ENCODE measurements at places on chromosomes 7 and 10.

DNA sequence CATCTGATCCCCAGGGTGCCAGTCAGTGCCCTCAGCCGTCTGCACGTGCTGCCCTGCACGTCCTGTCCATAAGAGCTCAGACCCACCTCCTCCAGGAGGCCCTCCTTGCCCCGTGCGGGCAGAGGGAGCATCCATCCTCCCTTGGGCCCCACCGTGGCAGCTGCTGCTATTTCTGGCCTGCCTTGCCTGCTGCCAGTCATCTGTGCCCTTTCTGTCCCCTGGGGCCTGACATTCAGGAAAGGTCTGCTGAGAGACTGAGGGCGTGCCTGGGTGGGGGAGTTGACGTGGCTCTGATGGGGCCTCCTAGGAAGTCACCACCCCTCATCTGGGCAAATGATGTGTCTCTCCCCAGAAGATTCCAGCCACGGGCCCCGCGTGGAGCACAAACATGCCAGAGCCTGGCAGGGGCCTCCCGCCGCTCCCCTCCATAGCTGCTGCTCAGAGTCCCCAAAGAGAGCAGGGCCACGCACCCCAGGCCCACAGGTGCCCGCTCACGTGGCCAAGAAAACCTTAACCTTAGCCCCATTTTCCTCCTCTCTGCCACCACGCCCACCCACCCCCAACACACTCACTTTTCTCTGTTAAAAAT is 21.8 kb downstream of the DPYSL4 start:
- DNase-seq, result no peak

DNA sequence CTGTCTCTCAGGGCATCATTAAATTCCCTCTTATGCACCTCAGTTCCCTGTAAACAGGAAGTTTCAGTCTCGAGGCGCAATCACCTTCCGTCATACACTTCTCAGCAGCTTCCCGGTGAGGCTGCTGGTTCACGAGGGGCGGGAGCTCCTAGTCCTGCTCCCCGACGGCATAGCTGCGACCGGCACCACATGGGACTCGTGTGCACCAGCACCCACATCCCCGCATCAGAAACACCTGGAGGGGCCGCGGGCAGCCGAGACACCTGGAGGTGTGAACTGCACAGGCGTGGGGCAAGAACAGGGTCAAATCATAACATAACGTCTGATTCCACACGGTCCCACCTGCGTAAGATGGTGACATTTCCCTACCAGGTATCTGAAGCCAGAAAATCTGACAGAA is 52.7 kb downstream of the DIP2C start:
- no peak for DNase-seq

DNA sequence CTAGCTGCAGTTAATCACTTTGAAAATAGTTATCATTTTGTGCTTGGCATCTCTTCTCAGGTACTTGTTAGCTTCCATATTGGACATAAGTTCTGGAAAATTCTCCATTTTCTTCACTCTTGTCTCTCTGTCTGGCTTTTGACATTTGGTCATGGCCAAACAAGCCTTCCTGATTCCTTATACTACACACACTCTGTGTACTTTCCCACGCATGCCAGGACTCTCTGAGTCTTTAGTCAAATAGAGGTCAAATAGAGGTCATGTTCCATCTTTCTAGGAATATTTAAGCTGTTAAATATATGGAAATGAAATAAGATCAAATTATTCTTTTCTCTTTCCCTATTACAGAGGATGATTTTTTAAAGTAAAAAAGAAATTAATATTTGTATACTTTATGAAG is 235.5 kb upstream of the PLXDC2 start:
- DNase-seq, result no peak

GRCh38 chr7:87687653-87688254 is 59.6 kb downstream of the RUNDC3B start:
- no peak for DNase-seq

DNA sequence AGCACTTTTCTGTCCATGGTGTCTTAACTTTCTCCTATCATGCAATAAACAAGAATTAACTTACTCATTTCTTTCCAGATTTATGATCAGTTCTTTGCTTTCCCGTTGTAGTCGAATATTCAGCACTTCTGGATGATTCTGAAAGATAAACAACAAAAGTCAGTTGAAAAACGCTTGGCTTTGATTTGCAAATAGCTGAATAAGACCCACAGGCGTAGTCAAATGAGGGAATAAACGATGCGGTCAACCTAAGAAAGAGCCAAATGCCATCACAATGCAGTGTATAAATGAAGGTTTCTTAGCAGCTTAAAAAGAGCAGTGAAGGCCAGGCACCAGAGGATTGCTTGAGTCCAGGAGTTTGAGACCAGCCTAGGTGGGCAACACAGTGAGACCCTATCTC is 109.4 kb downstream of the ADAM12 start:
- no peak for DNase-seq

- no peak for DNase-seq
Observed at GRCh38 chr7:37709631-37710509, 26.3 kb downstream of the GPR141 start.

DNA sequence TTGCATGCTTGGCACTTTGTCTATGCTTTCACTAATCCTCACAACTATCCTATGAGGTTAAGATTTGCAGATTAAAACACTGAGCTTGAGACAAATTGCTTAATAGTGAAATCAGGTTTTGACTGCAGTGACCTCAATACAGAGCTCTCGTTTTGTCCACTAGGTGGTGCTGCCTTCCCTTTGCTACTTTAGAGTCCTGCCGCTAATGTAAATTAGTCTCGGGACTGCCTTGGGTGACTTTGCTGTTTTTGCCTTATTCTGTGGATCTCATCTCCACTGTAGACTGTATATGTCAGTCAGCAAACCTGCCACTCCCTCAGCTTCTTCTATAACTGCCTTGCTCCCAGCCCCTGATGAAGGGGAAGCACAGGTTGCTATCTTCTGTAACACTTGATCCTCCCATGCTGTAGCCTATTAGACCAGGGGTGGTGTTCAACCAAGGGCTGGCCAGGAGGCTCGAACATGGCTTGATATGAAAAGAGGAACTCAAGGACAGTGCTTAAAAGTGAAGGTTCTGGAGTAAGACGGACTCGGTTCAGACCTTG is 26.0 kb downstream of the ASB4 start:
- peak; percentile 1 for DNase-seq

GRCh38 chr10:52313933-52314821 is at the start of gene DKK1:
Gene DKK1 (plus strand): TSS chr10:52314281. CDS start chr10:52314435, 154 bp downstream.
- peak; percentile 93 for DNase-seq

DNA sequence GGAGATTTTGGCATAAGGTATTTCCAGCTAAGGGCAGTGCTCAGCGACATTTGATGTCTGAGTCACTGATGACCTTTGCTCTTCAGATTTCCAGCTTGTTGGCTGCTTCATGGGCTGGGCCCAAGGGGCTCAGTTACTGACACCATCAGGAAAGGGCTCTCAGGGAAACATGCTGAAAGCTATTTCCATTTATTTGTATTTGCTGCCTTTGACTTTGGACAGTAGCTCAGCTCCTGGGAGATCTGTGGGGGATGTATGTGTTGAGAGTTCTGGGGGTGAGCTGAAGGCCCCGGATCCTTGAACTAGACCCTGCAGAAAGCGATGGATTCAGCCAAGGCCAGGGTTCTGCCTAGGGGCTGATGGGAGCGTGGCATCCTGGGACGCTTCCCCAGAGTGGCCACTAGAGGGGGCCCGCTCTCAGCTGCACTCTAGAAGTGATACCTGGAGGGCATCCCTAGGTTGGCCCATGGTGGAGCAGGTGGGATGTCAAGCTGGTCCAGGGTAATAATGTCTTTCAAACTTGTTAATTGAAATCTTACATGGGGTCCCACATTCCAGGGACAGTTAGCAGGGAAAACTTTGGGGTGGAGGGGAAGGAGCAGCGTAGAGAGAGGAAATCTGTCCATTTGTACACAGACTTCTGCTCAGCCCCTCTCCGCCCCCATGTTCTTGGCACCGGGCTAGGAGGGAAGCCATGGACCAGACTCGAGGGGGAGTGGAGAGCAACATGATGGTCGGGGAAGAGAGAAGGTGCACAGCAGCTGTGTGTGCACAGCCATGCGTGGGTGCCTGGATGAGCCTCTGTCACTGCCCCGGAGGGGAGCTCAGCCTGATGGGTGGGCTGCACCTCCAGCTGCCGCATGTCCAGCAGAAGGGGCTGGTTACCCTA is 3.0 kb upstream of the BTBD16 start:
- DNase-seq, result no peak

DNA sequence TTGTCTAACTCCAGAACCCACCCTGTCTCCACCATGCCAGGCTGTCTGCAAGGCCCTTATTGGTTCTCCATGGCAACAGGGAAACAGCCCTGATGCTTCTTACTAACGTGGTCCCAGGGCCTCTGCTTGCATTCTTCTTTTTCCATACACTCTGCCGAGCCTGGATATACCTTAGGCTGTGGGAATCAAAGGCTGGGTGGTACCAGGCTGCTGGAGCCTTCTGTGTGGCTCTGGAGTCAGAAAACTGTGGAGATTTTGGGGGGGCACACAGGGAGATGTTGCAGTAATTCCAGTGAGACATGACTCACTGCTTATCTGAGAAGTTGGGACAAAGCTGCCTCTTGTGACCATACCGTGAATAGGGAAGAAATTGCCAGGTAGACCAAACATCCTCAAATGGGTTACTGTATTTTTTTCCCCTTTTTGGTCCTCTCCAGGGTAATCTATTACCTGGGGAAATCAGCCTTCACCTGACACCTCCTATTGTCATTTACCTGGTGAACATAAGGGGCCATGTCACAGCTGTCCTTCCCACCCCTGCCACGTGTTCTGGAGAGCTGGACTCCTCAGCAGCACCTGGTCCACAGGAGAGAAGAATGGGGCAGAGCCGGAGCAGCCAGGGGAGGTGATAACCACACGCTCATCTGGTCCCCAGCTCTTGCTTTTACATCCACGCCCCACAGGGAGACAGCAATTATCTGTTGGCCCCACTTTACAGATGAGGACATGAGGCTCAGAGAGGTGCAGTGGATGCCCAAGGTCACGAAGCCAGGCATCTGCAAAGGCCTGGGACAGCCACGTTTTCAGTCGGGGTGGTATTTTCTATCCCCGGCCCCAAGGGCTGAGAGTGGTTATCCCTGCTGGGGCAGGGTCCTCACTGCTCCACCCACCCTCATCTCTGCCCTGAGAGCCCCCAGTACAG is 4.6 kb downstream of the CHST3 start:
- no peak for DNase-seq

- DNase-seq, result peak; percentile 27
Observed at GRCh38 chr10:109978481-109978880, 29.3 kb upstream of the ADD3 start.

- DNase-seq, result peak; percentile 52
Observed at GRCh38 chr10:13816195-13816925, 229.6 kb downstream of the PRPF18 start.

GRCh38 chr7:26653430-26654399 is 210.7 kb downstream of the SKAP2 start:
- no peak for DNase-seq
